ENCODE measurements at places on chromosomes 2 and 18.

DNA sequence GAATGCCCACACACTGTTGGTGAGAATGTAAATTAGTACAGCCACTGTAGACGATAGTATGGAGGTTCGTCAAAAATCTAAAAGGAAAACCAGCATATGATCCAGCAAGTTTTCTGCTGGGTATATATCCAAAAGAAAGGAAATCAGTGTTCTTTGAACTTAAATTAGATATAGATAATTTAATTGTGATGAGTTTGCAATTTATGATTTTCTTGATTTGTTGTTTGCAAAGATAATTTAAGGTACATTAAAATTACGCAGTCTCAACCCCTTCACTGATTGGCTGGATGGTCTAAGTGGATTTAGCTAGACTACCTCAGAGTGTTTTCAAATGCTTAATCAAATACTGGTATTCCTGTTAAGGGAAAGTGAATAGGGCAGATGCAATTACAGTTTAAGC lies 302.2 kb downstream of the GALNT13 start:
- DNase-seq = no peak

- no peak for DNase-seq
These were observed 145.6 kb downstream of the AQP4 start for GRCh38 chr18:26719896-26720295.

DNA sequence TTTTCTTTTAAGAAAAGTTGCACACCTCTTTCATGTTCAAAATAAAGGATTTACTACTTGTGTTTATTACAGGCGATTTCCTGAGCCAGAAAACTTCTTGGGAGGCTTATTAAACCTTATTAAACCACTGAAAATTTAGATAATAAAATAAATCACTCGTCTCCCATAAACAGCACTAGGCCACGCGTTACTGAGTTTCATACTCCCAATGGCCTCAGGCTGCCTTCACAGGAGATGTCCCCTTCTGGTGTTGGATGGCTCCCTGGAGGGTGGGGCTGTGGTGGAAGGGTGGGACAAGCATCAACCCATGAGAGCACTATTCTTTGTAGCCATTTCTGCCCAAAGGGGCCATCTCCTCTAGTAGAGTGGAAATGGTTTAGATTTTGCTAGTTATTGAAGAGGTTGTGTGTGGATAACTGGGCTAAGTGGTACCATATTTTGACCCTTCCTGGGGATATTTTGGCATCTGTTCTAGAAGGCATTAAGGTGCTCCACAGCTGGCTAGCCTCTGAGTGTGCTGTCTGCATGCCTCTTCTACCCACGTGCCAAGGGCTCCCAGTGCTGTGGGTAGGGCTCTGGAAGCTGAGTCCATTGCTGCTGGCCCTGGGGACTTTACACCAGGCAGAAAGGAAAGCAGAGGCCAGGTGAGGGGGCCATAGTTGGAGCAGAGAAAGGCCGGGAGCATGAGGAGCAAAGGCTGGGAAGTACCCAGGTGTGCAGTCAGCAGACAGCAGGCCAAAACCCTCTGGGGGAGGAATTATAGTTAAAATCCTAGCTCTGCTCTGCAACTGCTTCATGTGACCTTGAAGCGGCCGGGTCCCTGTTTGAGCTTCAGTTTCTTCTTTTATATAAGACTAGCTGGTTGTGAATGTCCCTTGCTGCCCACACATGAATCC lies 121.7 kb upstream of the SMAD2 start:
- DNase-seq = no peak

DNA sequence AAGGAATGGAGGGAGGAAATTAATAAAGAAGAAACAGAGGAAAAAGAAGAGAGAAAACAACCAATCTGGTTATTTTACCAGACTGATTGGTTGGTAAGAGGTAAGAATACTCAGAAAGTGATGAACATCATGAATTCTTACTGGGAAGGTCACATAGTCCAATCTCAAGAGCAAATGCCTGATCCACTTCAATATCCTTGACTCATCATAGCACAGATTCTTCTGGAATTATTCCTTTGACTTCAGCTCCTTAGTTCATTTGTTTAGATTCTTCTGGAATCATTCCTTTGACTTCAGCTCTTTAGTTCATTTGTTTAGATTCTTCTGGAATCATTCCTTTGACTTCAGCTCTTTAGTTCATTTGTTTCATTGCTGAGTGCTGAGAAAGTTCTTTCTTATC lies 2030.6 kb upstream of the CELF4 start:
- DNase-seq = no peak

DNA sequence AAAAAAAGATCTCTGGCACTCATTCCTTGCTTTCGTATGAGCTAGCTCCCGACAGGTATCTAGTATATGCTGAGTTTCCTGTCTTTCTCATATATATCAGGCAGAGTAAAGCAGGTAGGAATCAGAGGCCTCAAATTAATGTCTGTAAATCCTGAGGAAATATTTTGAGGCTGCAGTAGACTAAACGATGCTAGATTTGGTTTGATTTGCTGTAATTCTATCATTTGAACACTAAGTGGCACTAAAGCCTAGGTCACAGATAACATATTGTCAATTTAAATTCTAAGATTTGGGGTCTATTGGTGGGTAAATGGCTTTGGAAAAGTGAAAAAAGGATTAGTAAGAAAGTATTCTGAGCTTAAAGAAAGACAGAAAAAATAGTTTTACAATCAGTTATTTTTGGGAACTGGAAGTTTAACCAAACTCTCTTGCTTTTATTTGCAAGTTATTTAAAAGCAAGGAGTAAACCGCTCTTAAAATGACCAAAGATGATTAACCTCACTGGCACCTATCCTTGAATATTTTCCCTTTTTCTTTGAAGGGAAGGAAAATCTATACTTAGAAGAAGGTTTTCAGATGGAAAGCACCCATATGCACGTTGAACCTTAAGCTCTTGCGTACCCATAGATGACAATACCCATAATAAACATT lies 37.6 kb upstream of the SLC4A10 start:
- DNase-seq = no peak

DNA sequence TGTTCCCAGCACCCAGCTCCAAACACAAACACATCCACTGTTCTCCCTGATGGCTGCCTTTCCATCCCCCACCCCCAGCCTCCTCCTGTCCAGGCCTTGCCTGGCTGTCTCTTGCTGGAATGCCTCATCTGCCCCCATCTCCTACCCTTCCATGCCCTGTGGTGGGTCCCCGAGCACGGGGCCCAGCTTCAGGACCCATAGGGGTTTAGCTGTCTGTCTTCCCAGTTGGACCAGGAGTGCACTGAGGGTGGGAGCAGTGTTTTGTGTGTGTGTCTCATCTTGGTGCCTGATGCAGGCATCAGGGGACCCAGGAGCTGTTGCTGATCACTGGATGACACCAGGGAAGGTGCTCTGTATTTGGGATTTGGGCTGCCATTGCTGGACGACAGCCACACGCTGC lies 34.5 kb downstream of the GLI2 start:
- no peak for DNase-seq

- no peak for DNase-seq
These were observed 9.1 kb upstream of the SAP130 start for GRCh38 chr2:128036748-128037607.

DNA sequence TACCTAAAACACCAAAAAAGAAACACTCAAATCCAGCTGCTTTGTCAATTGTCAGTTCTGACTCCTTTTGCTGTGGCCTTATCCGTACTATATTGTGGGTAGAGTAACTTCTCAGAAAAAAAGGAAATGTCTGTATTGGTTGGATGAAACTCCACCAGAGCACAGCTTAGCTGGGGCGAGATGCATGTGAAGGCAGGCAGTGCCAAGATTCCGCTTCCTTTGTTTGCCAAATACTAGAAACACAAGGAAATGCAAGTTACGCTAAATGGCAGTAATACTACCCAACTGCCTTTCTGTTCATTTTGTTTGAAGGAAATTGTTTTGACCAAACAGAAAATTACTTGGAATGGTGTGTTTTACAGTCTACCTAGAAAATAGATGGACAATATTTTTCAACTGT lies 10.0 kb downstream of the KLF11 start:
- DNase-seq = no peak

- DNase-seq = no peak
These were observed 247.6 kb upstream of the THSD7B start for GRCh38 chr2:136517716-136518115.

- DNase-seq = no peak
These were observed 83.4 kb downstream of the MTCL1 start for GRCh38 chr18:8788503-8789429.

- DNase-seq = no peak
These were observed 1639.1 kb downstream of the SUCLG1 start for GRCh38 chr2:82819951-82820350.

GRCh38 chr2:160224060-160224459 lies 24.0 kb upstream of the ITGB6 start:
- DNase-seq = peak; percentile 96
